ENCODE measurements at places on chromosomes 6 and 20. TPM values are rescaled to one million over a fixed set of nuclear protein-coding genes. Genes with fewer than 3 reads are reported as not detected.

The FAM184A gene
- total RNA-seq: 1.2 TPM

The OR2H2 gene
- not detected for total RNA-seq

The MROH8 gene
- 1.6 TPM for total RNA-seq

The GSTA3 gene
- total RNA-seq: 0.19 TPM

The KIF13A gene
- 118 TPM for total RNA-seq

The GPX5 gene
- total RNA-seq: not detected

The RBPJL gene
- total RNA-seq: not detected

The C6orf132 gene
- 0.31 TPM for total RNA-seq

The CD40 gene
- total RNA-seq: 7.3 TPM

The PRPH2 gene
- 0.79 TPM for total RNA-seq

The AFDN gene
- 38.8 TPM for total RNA-seq

The SEMG1 gene
- not detected for total RNA-seq

The NFATC2 gene
- 0.26 TPM for total RNA-seq

The GHRH gene
- total RNA-seq: not detected

The COL12A1 gene
- total RNA-seq: 328 TPM

The UST gene
- total RNA-seq: 32.4 TPM

The LHFPL5 gene
- not detected for total RNA-seq

The EDN1 gene
- total RNA-seq: 5.2 TPM

The ZSCAN23 gene
- 3.4 TPM for total RNA-seq

The CALHM4 gene
- not detected for total RNA-seq

The CCN6 gene
- total RNA-seq: not detected

The SULF2 gene
- total RNA-seq: 5.0 TPM

The GPLD1 gene
- total RNA-seq: 0.92 TPM

The ACTL10 gene
- 2.6 TPM for total RNA-seq

The TMEM244 gene
- total RNA-seq: not detected

The SIM1 gene
- total RNA-seq: not detected

The ADGB gene
- not detected for total RNA-seq

The ACSS1 gene
- 2.0 TPM for total RNA-seq

The ZNF334 gene
- 1.8 TPM for total RNA-seq

The SPEF1 gene
- 0.12 TPM for total RNA-seq

The ABHD16B gene
- not detected for total RNA-seq

The HLA-DMB gene
- total RNA-seq: not detected

The TREM1 gene
- total RNA-seq: 0.66 TPM

The ARFGEF3 gene
- 0.25 TPM for total RNA-seq

The TINAG gene
- not detected for total RNA-seq

The SRC gene
- total RNA-seq: 17.2 TPM

The INSM1 gene
- total RNA-seq: not detected

The SLC25A27 gene
- 6.4 TPM for total RNA-seq

The ARMC12 gene
- 0.13 TPM for total RNA-seq

The KIF16B gene
- total RNA-seq: 18.0 TPM

The POU5F1 gene
- total RNA-seq: 0.13 TPM

The RBL1 gene
- 8.6 TPM for total RNA-seq

The SNPH gene
- total RNA-seq: 6.2 TPM

The SLC17A3 gene
- not detected for total RNA-seq
